ENCODE measurements at places on chromosomes 6 and 20.

DNA sequence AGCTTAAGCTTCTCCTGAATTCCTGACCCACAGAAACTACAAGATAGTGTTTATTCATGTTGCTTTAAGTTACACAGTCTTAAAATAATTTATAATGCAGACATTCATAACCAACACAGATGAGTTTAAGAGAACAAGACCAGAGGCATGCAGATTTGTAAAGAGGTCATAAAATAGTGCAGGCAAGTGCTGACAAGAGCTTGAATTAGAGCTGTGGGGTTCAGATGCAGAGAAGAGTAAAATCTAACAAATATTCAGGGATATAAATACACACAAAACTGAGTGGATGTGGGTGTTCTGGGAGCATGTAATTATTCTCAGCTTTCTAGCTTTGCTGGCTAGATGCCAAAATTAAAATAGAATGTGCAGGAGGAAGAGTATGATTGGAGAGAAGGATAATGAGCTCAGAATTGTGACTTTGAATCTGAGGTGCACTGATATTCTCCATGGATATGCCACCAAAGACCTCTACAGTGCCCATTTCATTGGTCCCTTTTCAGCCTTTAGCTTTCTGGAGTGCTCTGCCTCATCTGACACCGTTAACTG lies 291.9 kb upstream of the SGK1 start:
- H3K27ac ChIP-seq: no peak overlapping the region
- H3K4me1 ChIP-seq: no peaks in the 10 kb centered on the region
- no peaks in the 10 kb centered on the region for H3K27me3 ChIP-seq
- H3K4me3 ChIP-seq: no peak overlapping the region
- no peaks in the 10 kb centered on the region for H3K36me3 ChIP-seq

DNA sequence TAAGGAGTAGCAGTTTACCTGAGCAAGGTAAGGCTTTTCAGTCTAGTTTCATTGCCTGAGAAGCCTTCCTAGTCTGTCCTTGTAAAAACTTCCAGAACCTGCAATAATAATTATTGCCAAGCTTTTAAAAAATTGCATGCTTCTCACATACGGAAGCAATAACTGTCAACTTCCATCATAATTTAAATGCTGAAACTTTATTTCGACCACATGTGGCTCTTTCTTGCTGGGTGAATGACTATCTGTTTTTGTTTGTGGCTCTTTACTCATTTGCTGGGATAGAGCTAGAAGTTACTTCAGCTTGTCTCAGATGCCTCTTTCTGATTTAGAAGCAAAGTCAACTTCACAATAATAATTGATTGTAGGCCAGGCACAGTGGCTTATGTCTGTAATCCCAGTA lies 95.9 kb upstream of the COL21A1 start:
- H3K27me3 ChIP-seq: no peaks in the 10 kb centered on the region
- no peak for DNase-seq
- H3K27ac ChIP-seq: no peak overlapping the region
- no peak overlapping the region for H3K4me3 ChIP-seq
- no peaks in the 10 kb centered on the region for H3K4me1 ChIP-seq
- no peaks in the 10 kb centered on the region for H3K36me3 ChIP-seq

GRCh38 chr20:57167971-57168701 lies 98.3 kb downstream of the BMP7 start:
- H3K4me1 ChIP-seq: no peaks in the 10 kb centered on the region
- no peak overlapping the region for H3K4me3 ChIP-seq
- H3K36me3 ChIP-seq: no peaks in the 10 kb centered on the region
- DNase-seq: no peak
- H3K27ac ChIP-seq: no peak overlapping the region

GRCh38 chr20:24672181-24672880 lies 202.9 kb downstream of the SYNDIG1 start:
- no peak overlapping the region for H3K27ac ChIP-seq
- no peaks in the 10 kb centered on the region for H3K4me1 ChIP-seq
- H3K27me3 ChIP-seq: no peaks in the 10 kb centered on the region
- no peak overlapping the region for H3K4me3 ChIP-seq

- no peaks in the 10 kb centered on the region for H3K27me3 ChIP-seq
- H3K4me1 ChIP-seq: no peaks in the 10 kb centered on the region
- H3K36me3 ChIP-seq: no peaks in the 10 kb centered on the region
- no peak overlapping the region for H3K4me3 ChIP-seq
- H3K27ac ChIP-seq: no peak overlapping the region
These were observed 80.8 kb upstream of the VSTM2L start for GRCh38 chr20:37822141-37822601.

DNA sequence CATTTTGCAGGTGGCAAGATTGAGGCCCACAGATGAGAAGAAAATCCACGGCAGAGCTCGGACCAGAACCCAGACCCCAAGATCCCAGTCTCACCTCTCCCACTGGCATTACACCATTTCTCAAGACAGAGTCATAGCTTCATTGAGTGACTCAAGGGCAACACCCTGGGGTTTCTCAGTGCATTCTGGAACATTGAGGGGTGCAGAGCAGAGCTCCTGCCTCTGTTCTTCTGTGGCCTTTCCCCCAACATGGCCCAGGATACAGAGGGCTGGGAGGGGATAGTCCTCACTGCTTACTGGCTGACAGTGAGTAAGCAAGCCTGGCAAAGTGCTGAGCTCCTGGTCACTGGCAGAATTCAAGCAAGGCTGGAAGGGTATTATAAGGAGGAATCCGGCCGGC lies 74.0 kb downstream of the MDGA1 start:
- H3K36me3 ChIP-seq: no peaks in the 10 kb centered on the region
- H3K4me1 ChIP-seq: peaks cover 6% of the 10 kb centered on the region
- no peak for DNase-seq
- H3K27me3 ChIP-seq: peaks cover 41% of the 10 kb centered on the region

- no peaks in the 10 kb centered on the region for H3K4me1 ChIP-seq
- DNase-seq: no peak
- H3K36me3 ChIP-seq: no peaks in the 10 kb centered on the region
These were observed 189.5 kb upstream of the GMDS start for GRCh38 chr6:2434912-2435311.

DNA sequence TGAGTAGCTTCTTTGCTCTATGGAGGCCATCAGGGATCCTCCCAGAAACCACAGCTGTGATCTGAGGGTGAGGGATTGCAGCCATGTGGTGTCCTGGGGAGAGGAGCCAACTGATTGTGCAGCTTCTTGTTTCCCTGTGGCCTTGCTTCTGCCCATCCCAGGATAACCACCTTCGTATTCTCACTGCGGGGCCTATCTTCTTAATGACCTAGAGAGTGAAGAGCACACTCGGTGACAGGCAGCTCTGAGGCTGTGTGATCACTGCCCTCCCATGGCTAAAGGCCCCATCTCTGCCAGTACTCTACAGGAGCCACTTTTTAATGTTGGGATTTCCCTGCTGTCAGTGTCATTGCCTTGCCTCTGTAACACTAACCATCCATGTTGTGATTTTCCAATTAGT lies 5.3 kb upstream of the RAET1L start:
- H3K36me3 ChIP-seq: no peaks in the 10 kb centered on the region
- peaks cover 3% of the 10 kb centered on the region for H3K4me1 ChIP-seq
- peaks cover 43% of the 10 kb centered on the region for H3K27me3 ChIP-seq
- no peak for DNase-seq
- no peak overlapping the region for H3K4me3 ChIP-seq

- peaks cover 2% of the 10 kb centered on the region for H3K4me1 ChIP-seq
- DNase-seq: no peak
- H3K36me3 ChIP-seq: peaks cover 37% of the 10 kb centered on the region
- no peak overlapping the region for H3K27ac ChIP-seq
- H3K27me3 ChIP-seq: no peaks in the 10 kb centered on the region
- H3K4me3 ChIP-seq: no peak overlapping the region
These were observed 59.5 kb downstream of the ZMYND8 start for GRCh38 chr20:47296950-47297349.

DNA sequence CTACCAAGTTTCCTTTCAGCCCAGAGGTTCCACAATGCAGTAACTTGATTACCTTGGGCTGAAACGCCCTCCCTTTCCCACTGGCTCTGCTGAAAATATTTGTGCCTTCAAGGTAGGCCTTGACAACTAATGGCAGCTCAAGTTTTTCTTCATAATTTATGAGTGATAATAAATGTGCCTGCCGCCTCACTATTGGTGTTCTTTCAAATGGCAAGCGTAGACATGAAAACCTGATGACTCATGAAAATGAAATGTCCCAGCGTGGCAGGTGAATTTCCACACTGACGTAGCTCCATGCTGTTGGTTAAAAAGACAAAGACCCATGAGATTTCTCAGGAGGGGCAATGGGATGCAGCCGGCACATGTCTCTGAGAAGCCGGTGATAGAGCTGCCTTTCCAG lies 107.2 kb upstream of the GGTLC1 start:
- H3K4me3 ChIP-seq: no peak overlapping the region
- DNase-seq: no peak
- peaks cover 2% of the 10 kb centered on the region for H3K27me3 ChIP-seq
- H3K36me3 ChIP-seq: no peaks in the 10 kb centered on the region

- no peaks in the 10 kb centered on the region for H3K4me1 ChIP-seq
- H3K4me3 ChIP-seq: no peak overlapping the region
- H3K27me3 ChIP-seq: no peaks in the 10 kb centered on the region
- no peaks in the 10 kb centered on the region for H3K36me3 ChIP-seq
- DNase-seq: no peak
These were observed 563.1 kb downstream of the TFAP2A start for GRCh38 chr6:9851541-9852380.

DNA sequence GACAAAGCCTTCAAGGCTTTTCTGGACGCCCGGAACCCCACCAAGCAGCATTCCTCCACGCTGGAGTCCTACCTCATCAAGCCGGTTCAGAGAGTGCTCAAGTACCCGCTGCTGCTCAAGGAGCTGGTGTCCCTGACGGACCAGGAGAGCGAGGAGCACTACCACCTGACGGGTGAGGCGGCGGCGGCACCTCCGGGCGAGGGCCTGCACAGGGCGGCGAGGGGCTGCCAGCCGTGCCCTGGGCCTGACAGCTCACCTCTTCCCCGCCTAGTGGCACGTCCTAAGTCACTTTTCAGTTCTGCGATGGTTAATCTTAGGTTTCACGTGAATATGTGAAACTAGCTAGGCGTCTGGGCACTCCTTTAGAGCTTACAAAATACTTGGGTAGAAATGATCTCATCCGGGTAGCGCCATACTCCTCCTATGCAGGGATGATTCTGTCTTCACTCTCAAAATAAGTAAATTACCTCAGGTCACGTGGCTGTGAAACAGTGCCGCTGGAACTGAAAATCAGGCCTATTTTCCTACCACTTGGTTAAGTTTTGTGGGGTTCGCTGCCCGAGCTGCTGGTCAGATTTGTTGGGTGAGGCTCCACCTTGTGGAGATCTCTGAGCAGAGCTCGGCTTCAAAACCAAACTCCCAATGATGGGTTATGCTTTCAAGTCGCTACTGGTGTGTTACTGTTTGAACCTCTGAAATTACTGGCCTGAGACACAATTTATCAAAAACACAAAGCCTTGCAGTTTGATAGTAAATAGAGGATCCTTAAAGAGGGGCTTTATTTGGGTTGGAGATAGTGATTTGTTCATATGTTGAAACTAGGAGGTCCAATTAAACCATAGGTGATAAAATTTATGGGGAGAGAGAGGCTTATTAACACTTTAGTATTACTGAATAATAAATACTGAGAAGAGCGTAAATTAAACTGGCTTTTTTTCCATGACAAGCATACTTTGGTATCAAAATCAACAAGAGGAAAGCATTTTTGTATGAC lies 15.5 kb upstream of the CLDN20 start:
- H3K36me3 ChIP-seq: peaks cover 7% of the 10 kb centered on the region
- no peak overlapping the region for H3K27ac ChIP-seq
- no peak overlapping the region for H3K4me3 ChIP-seq
- no peaks in the 10 kb centered on the region for H3K4me1 ChIP-seq
- DNase-seq: peak; percentile 75
- no peaks in the 10 kb centered on the region for H3K27me3 ChIP-seq

DNA sequence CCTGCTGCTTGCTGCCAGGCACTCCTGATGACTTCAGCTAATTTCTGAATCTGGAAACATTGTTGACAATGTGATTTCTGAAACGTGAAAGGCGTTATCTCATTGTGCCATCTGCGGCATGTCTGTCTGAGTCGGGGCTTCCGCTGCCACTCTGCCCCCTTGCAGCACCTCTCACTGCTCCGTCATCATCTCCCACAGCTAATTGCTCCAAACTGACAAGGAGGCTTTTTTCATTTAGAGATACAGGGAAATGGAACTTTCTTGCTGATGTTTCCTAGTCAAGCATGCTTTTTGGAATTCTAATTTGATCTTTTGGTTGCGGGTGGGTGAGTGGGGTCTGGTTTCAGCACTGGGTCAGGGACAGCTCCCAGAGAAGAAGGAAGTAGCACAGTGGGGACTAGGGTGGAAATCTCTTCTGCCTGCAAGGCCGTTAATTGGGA lies 233.5 kb downstream of the DHX35 start:
- no peaks in the 10 kb centered on the region for H3K4me1 ChIP-seq
- H3K36me3 ChIP-seq: no peaks in the 10 kb centered on the region
- H3K4me3 ChIP-seq: no peak overlapping the region
- no peak for DNase-seq
- H3K27ac ChIP-seq: no peak overlapping the region
- no peaks in the 10 kb centered on the region for H3K27me3 ChIP-seq

- peak; percentile 80 for DNase-seq
- no peak overlapping the region for H3K4me3 ChIP-seq
- H3K4me1 ChIP-seq: peaks cover 63% of the 10 kb centered on the region
- peak overlapping the region; percentile 79 for H3K27ac ChIP-seq
- H3K27me3 ChIP-seq: no peaks in the 10 kb centered on the region
- H3K36me3 ChIP-seq: peaks cover 19% of the 10 kb centered on the region
These were observed 79.9 kb upstream of the NAA20 start for GRCh38 chr20:19937218-19937617.

GRCh38 chr20:12750221-12750620 lies 258.6 kb upstream of the SPTLC3 start:
- no peaks in the 10 kb centered on the region for H3K36me3 ChIP-seq
- H3K4me3 ChIP-seq: no peak overlapping the region
- DNase-seq: no peak

- H3K4me3 ChIP-seq: no peak overlapping the region
- DNase-seq: no peak
- H3K4me1 ChIP-seq: peaks cover 4% of the 10 kb centered on the region
- no peaks in the 10 kb centered on the region for H3K36me3 ChIP-seq
These were observed 267.9 kb downstream of the COL12A1 start for GRCh38 chr6:74937936-74938335.
